RWPE2 (cell line): ENCODE measurements at places on chromosomes 5 and 9.

DNA sequence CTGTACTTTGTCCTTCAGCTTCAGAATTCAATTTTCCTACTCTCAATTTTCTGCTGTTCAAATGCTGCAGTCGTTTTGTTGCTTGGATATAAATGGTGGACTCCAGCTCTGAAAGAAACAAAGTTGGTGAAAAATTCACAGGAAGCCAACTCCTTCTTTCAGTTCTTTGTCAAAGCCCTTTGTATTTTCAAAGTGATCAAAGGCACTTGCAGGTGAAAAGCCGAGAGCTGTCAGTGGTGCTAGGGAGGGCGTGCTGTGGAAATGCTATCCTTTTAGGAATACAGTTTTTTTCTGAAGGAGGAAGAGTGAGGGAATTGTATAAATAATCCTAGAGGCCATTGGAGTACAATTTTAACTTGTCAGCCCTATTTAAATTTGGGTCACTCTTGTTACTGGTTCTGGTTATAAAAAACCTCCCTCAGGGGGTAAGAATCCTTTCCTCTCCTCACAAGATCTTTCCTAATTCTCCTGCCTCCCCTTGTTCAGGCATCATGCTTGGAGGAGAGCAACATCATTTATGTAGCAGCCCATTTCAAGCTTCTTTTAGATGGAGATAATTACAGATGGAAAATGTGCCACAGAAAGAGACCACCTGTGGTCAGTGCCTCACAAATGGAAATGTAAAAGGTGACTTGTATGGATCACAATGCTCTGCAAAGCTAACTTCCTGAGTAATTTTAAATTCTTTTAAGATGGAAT is 62.5 kb upstream of the GHR start:
- no peak overlapping the region for H3K4me3 ChIP-seq
- DNase-seq: no peak
- no peaks in the 10 kb centered on the region for H3K4me1 ChIP-seq
- no peaks in the 10 kb centered on the region for H3K36me3 ChIP-seq
- H3K27ac ChIP-seq: no peak overlapping the region

DNA sequence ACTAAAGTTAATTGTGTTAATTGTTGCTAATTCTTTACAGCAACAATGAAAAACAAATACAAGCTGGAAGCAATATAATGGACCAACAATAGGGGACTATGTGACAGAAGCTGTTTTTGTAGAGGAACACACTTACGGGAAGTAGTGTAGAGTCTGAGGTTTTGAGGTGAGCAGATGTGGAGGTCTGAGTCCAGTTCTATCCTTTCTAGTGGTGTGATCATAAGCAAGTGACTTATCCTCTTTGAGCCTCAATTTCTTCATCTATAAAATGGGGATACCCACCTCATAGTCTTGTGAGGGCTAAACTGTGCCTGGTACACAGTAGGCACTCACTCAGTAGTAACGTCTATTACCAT is 28.3 kb downstream of the ALG2 start:
- no peak for DNase-seq
- H3K27ac ChIP-seq: no peak overlapping the region
- peaks cover 19% of the 10 kb centered on the region for H3K27me3 ChIP-seq
- H3K36me3 ChIP-seq: no peaks in the 10 kb centered on the region

DNA sequence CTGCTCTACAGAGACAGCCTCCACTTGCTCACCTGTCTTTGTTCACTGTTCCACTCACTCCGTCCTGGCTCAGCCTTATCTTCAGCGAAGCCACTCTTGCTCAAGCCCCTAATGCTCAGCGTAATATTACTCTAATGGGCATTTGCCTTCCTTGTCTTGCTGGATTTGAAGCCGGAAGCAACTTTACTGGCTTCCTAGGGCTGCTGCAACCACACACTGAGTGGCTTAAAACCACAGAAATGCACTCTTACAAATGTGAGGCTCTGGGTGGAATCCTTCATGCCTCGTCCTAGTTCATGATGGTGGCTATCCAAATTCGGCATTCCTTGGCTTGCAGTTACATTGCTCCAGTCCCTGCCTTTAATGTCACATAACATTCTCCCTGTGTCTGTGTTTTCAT is 85.5 kb upstream of the MARCHF11 start:
- H3K4me3 ChIP-seq: no peak overlapping the region
- peaks cover 6% of the 10 kb centered on the region for H3K27me3 ChIP-seq
- no peaks in the 10 kb centered on the region for H3K36me3 ChIP-seq
- no peak overlapping the region for H3K27ac ChIP-seq
- no peaks in the 10 kb centered on the region for H3K4me1 ChIP-seq

- no peak overlapping the region for H3K27ac ChIP-seq
- H3K36me3 ChIP-seq: no peaks in the 10 kb centered on the region
- H3K4me1 ChIP-seq: no peaks in the 10 kb centered on the region
- no peak overlapping the region for H3K4me3 ChIP-seq
- DNase-seq: no peak
These were observed 66.7 kb upstream of the TBC1D9B start for GRCh38 chr5:179974246-179974945.

GRCh38 chr9:1759009-1759408 is 256.1 kb upstream of the SMARCA2 start:
- no peak overlapping the region for H3K27ac ChIP-seq
- no peak for DNase-seq
- no peaks in the 10 kb centered on the region for H3K36me3 ChIP-seq
- no peaks in the 10 kb centered on the region for H3K4me1 ChIP-seq
- no peak overlapping the region for H3K4me3 ChIP-seq

- H3K4me1 ChIP-seq: no peaks in the 10 kb centered on the region
- H3K4me3 ChIP-seq: no peak overlapping the region
- DNase-seq: no peak
- H3K27me3 ChIP-seq: peaks cover 47% of the 10 kb centered on the region
- H3K36me3 ChIP-seq: no peaks in the 10 kb centered on the region; the same call in 1 of the 2 replicates
These were observed 3.0 kb upstream of the TMEM210 start for GRCh38 chr9:137174722-137175293.

DNA sequence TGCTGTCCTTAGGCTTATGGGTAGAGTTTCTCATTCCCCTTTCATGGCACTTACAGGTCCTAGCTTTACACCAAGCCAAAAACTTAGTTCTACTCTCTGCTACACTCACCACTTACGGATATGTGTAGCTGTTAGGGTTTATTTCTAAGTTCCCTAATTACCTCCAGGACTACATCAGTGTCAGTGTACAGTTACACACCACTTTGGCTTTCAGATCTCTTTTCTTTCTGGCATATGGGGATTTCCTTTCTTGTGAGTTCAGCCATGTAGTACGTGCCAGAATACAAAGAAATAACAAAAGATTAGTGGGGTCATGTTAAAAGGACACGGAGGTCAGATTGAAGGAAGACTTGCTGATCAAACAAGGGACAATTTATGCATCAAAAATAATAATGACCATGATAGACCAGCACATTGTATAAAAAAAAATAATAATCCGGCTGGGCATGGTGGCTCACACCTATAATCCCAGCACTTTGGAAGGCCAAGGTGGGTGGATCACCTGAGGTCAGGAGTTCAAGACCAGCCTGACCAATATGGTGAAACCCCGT is 41.8 kb downstream of the LYRM7 start:
- H3K27ac ChIP-seq: no peak overlapping the region
- H3K27me3 ChIP-seq: no peaks in the 10 kb centered on the region
- DNase-seq: no peak
- H3K4me1 ChIP-seq: no peaks in the 10 kb centered on the region
- no peak overlapping the region for H3K4me3 ChIP-seq
- no peaks in the 10 kb centered on the region for H3K36me3 ChIP-seq

DNA sequence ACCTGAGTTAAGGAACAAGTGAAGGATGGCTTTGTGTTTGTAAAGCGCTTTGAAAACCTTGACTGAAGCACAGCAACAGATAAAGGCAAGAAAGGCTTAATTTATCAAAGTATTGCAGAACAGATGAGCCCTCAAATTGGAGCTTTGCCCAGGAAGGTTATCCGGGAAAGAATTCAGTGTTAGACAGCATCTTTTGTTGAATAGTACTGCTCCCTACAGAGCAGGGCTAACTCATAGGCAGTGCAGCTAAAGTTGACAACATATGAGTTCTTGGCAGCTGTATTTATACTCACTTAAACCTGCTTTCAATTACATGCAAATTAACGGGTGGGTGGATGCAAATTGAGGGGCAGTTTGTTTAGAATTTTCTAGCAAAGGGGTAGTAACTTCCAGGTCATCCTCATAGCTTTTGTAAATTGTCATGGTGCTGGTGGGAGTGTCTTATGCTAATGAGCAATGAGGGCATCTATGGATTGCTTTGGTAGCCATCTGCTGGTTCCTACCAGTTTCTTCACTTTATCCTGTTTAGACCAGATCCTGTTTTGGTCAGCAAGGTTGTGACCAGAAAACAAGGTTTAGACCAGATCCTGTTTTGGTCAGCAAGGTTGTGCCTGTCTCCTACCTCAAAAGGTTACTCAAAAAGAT is 105.8 kb downstream of the GDA start:
- no peak overlapping the region for H3K4me3 ChIP-seq
- H3K27ac ChIP-seq: no peak overlapping the region
- no peaks in the 10 kb centered on the region for H3K27me3 ChIP-seq
- no peak for DNase-seq

- no peaks in the 10 kb centered on the region for H3K27me3 ChIP-seq
- H3K27ac ChIP-seq: no peak overlapping the region
- peak; percentile 52 for DNase-seq
- H3K4me1 ChIP-seq: peaks cover 4% of the 10 kb centered on the region
- H3K4me3 ChIP-seq: no peak overlapping the region
- no peaks in the 10 kb centered on the region for H3K36me3 ChIP-seq
These were observed 20.5 kb downstream of the CSF1R start for GRCh38 chr5:150065886-150066285.

GRCh38 chr5:149392718-149393117 is 13.6 kb upstream of the IL17B start:
- H3K4me1 ChIP-seq: no peaks in the 10 kb centered on the region
- no peak for DNase-seq
- no peak overlapping the region for H3K27ac ChIP-seq
- H3K4me3 ChIP-seq: no peak overlapping the region

DNA sequence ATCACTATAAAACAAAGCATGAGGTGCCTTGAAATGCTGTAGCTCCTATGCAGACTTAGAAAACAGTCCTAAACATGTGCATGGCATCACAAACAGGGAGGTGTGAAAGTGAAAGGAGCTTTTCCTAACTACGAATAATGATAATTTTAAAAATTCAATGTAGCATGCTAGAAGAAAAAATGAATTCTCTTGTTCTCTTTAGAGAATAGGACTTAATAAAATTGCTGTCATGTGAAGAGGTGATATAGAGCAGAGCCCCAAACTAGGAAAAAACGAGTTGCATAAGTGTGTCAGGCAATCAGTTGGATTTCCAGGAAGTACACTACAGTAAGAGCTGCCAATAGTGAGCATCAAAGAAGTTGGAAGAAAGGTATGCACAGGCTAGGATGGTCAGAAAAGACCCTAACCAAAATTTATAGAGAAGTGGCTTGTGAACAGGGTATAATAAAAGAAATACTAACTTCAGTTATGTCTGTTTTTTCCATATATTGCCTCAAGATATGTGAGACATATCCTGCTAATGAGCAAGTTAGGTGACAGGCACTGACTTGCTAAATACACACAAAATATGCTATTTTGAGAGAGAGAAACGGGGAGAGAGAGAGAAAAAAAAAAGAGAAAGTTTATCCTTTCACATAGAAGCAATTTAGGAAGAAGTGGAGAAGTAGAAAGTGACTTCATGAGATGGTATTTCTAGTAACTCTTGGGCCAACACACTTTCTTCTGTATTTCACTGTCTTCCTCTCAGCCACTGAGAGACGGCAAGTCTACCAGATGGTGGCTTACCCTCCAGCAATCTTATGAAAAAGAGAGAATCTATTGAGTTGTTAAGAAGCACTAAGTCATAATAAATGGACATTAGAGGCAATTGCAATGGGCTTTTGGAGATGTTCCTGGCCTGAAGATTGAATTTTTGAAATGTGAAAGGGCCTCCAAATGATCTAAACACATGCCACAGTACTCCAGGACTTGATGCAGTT is 18.0 kb downstream of the ITGA2 start:
- peak overlapping the region; percentile 79 for H3K27ac ChIP-seq
- H3K36me3 ChIP-seq: peaks cover 35% of the 10 kb centered on the region
- no peaks in the 10 kb centered on the region for H3K27me3 ChIP-seq

DNA sequence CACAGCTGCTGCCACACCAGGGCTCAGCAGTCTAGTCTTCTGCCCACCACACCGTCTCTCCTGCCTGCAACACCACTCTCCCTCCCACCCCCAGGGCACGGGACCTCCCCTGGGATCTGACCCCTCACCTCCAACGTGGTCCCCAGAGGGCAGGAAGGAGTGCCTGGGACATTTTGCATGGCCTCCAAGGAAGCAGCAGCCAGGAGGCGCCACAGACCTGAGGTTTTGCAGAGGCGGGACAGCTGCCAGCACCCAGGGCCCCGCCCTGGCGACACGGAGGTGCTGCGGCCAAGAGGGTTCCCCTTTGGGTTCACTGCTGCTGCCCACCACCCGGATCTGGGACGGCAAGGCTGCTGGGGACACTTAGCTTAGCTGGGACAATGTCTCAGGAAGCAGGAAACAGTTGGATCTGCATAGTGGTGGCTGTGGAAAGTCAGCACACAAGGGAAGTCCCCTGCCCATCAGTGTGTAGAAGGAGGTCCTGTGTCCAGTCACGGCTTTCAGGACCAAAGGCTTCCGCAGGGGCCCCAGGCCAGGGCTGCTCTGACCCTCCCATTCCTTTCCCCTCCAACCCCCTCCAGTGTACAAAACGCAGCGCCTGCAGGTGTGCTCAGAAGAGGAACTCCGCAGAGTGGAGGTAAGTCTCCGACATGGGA is 13.8 kb downstream of the PROP1 start:
- no peaks in the 10 kb centered on the region for H3K4me1 ChIP-seq
- no peak overlapping the region for H3K4me3 ChIP-seq
- H3K27ac ChIP-seq: no peak overlapping the region
- no peak for DNase-seq

- peaks cover 10% of the 10 kb centered on the region for H3K4me1 ChIP-seq
- no peaks in the 10 kb centered on the region for H3K36me3 ChIP-seq
- DNase-seq: no peak
- H3K27ac ChIP-seq: peak overlapping the region; percentile 55
- H3K27me3 ChIP-seq: no peaks in the 10 kb centered on the region
These were observed 180.2 kb downstream of the RASEF start for GRCh38 chr9:82882748-82883147.

- H3K4me3 ChIP-seq: no peak overlapping the region
- peaks cover 25% of the 10 kb centered on the region for H3K36me3 ChIP-seq
- peak overlapping the region; percentile 25 for H3K27ac ChIP-seq
- peaks cover 17% of the 10 kb centered on the region for H3K4me1 ChIP-seq
- H3K27me3 ChIP-seq: no peaks in the 10 kb centered on the region
These were observed 9.7 kb downstream of the ICE1 start for GRCh38 chr5:5432020-5432707.

DNA sequence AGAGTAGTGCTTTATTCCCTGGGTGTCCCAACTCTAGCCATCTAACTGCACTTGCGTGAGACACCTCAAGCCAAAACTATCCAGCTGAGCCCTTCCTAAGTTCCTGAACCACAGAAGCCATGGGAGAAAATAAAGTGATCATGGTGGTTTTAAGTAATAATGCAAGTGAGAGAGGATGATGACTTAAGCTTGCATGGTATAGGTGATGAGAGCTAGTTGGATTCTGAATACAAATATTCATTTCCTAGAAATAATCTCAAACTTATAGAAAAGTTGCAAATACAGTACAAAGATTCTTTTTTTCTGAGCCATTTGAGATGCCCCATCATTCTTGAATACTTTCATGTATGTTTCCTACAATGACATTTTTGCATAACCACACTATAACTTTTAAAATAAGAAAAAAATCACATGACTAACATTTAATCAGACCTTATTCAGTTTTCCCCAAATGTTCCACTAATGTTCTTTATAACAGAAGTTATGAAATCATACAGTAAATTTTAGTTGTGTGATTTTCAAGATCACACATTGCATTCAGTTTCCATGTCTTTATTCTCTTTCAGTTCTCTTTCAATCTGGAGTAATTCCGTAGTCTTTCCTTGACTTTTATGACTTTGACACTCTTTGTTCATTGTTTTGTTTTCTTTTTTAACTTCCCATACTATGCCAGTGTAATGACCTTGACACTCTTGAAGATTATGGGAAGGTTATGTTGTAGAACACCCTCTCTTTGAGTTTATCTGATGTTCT is 5.5 kb upstream of the AK3 start:
- H3K27me3 ChIP-seq: no peaks in the 10 kb centered on the region
- H3K27ac ChIP-seq: no peak overlapping the region
